Vagina (tissue), 2 donors: ENCODE measurements at places on chromosomes 7 and 10. TPM values are rescaled to one million over a fixed set of nuclear protein-coding genes. Genes with fewer than 3 reads are reported as not detected.

GRCh38 chr7:105743351-105744090 lies 132.9 kb downstream of the ATXN7L1 start:
- H3K27me3 ChIP-seq, result no peaks in the 10 kb centered on the region
- H3K4me1 ChIP-seq, result no peaks in the 10 kb centered on the region
- no peak overlapping the region for H3K4me3 ChIP-seq
- H3K36me3 ChIP-seq, result no peaks in the 10 kb centered on the region
- no peak for DNase-seq

DNA sequence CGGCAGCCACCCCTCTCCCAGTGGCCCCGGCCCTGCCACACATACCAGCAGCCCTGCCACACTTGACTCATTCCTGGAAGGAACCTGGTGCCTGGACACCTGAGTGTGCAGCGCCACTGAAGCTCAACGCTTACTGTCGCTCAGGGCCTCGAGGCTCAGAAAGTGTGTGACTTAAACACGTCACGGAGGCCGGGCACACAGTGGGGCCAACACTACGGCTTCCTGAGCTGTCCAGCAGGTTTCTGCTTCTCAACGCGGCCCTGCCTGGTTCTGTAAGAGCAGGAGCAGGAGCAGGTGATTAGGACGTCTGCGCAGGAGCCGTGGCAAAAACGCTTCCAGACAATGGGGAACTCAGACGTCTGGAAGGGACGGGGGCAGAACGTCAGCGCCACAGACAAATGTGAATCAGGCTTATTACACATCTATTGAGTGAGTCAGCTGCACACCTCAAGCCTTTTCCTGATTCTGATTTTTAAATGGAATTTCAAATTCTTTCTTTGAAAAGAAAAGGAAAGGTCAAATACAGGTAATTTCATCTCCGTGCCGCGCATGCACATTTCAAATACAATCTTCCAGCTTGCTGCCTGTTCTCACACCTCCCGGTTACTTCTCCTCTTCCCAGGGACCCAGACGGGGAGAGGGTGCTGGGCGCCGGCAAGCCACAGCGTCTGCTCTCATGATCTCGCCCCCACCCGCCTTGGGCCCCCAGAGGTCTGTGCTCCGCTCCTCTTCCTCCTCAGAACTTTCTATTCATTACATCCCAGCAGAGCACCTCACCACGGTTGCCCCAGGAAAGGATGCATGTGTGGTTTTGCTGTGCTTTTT lies 66.6 kb downstream of the ADARB2 start:
- H3K36me3 ChIP-seq, result no peaks in the 10 kb centered on the region
- no peak overlapping the region for H3K27ac ChIP-seq
- no peak overlapping the region for H3K4me3 ChIP-seq
- DNase-seq, result no peak
- H3K4me1 ChIP-seq, result peaks cover 4% of the 10 kb centered on the region

DNA sequence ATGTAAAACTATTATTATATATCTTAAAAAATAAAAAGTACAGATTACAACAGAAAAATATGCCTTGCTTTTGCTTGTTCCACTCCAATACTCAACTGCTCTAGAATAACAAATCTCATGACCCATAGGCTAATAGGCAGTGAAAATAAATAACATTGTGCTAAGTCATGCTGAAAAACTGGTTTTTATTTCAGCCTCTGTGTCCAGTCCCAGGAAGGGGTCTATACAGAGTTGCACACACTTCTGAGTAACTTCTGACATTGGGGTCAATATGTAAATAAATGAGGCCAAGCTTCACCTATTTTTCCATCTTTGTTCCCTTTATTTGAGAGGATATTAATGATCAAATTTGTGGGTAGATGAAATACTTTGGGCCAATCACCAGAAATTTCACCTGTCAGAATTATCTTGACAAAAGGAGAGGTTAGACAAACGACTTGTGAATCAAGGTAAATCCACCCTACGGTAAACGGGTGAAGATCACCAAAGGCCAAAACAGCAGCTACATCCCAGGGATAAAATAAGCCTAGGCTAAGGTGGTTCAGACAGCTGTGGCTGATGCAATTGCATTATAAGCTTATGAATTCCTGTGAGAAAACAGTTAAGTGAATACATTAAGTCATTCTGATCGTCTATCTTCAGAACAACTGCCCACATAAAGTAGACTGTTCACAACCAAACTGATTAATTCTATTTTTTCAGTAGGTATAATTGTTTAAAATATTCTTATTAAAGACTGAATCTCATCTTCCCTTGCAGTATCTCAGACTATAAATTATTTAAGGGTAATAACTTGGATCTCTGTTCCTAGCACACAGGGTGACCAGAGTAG lies 87.5 kb downstream of the UBE2H start:
- no peaks in the 10 kb centered on the region for H3K36me3 ChIP-seq
- no peak overlapping the region for H3K4me3 ChIP-seq
- H3K4me1 ChIP-seq, result peaks cover 72% of the 10 kb centered on the region
- DNase-seq, result no peak
- H3K27me3 ChIP-seq, result no peaks in the 10 kb centered on the region

GRCh38 chr7:141073173-141073640 lies 657 bp upstream of the TMEM178B start:
- H3K4me3 ChIP-seq, result peak overlapping the region; percentile 51
- no peak overlapping the region for H3K27ac ChIP-seq
- peaks cover 41% of the 10 kb centered on the region for H3K4me1 ChIP-seq
- H3K36me3 ChIP-seq, result no peaks in the 10 kb centered on the region
- no peaks in the 10 kb centered on the region for H3K27me3 ChIP-seq

DNA sequence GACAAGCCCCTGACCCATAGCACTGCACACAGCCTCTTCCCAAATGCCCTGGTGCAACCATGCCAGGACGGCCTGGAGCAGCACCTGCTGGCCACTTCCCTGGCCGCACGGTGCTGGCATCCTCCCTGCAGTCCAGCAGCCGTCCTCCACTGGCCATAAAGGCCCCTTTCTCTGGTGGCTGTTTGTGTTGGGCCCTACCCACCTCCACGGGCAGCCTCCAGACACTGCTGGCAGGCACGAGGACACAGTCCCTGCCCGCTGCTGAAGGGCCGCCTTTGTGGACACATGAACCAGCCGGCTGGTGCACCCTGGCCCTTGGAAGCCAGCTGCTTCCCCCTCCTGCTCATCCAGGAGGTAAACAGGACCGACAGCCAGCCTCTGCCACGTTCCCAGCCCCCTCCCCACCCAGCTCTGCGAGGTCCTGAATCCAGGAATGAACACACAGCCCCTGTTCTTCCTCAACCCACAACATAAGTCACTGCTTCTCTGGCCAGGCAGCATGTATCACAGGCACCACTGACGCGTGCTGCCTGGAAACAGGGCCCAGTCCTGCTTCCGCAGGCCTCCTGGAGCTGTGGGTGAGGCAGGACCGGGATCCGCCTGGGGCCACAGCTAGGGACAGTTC lies 43.8 kb downstream of the SPOCK2 start:
- peaks cover 5% of the 10 kb centered on the region for H3K4me1 ChIP-seq
- no peak for DNase-seq
- H3K27ac ChIP-seq, result no peak overlapping the region

DNA sequence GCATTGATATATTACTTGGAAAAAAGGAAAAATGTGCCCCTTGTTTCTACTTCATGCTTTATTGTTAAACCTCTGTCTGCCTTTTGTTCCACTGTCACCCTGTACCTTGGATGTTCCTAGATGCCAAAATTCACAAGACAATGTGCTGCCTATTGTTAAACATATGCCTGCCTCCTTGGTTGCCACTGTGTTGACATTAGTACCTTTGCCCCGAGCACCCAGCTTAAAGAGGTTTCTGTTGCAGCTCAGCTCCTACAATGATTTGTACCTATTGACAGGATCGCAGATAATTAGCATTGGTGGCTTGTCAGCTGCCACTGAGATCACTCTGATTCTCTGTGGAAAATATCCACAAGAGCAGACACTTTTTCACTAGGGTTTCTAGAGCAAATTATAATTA lies 188.0 kb downstream of the KCND2 start:
- no peak overlapping the region for H3K27ac ChIP-seq
- no peaks in the 10 kb centered on the region for H3K27me3 ChIP-seq
- no peaks in the 10 kb centered on the region for H3K4me1 ChIP-seq
- no peak for DNase-seq
- H3K36me3 ChIP-seq, result no peaks in the 10 kb centered on the region
- no peak overlapping the region for H3K4me3 ChIP-seq

DNA sequence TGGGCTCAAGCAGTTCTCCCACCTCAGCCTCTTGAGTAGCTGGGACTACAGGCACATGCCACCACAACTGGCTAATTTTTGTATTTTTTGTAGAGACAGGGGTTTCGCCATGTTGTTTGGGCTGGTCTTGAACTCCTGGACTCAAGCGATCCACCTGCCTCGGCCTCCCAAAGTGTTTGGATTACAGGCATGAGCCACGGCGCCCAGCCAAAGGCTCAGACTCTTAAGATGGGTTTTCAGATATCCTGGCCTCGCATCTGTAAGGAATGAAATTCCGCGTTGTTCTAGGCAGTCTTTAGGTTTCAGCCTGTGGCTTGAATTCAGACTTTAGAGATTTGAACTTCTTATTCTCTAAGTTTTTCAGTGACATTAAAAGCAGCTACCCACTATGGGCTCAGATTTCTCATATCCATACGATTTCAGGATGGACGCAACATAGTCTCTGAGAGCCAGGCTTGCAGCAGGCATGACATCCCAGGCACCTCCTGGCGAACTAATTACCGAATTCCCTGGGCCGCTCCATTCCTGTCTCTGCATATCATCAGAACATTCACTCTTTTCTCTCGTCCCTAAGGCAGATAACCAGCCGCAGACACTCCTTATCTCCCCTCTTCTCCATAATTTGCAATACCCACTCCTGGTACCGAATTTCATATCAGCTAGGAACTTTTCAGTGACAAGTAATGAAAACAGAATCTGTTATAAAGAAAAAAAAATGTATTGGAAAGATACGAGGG lies 29.7 kb downstream of the IL15RA start:
- H3K27me3 ChIP-seq, result no peaks in the 10 kb centered on the region
- H3K4me1 ChIP-seq, result peaks cover 45% of the 10 kb centered on the region
- H3K4me3 ChIP-seq, result no peak overlapping the region
- no peak for DNase-seq
- H3K27ac ChIP-seq, result peak overlapping the region; percentile 83

GRCh38 chr10:126243306-126243705 lies 145.0 kb downstream of the ADAM12 start:
- no peaks in the 10 kb centered on the region for H3K36me3 ChIP-seq
- peaks cover 13% of the 10 kb centered on the region for H3K4me1 ChIP-seq
- H3K27me3 ChIP-seq, result no peaks in the 10 kb centered on the region
- DNase-seq, result no peak

GRCh38 chr7:1254281-1255079 lies 21.8 kb downstream of the UNCX start:
- H3K36me3 ChIP-seq, result no peaks in the 10 kb centered on the region
- peaks cover 13% of the 10 kb centered on the region for H3K27me3 ChIP-seq
- H3K27ac ChIP-seq, result no peak overlapping the region

DNA sequence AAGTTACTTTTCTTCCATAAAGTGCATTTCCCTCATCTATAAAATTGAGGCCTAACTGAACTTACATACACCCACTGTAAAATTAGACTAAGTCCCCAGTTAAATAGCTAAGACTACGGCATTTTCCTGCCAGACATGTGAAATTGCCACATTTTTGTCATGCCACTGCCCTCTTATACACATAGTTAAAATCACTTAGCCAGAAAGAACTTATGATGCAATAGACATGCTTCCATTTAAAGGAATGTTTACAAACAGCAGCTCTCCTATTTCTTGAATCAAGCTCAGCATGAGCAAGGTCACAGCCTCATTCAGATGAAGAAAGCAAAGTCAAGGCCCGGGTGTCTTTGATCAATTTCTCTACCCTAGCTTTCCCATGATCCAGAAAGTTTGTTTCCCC lies 175.7 kb downstream of the LRRN3 start:
- DNase-seq, result no peak
- no peaks in the 10 kb centered on the region for H3K27me3 ChIP-seq
- no peak overlapping the region for H3K4me3 ChIP-seq
- H3K4me1 ChIP-seq, result peaks cover 9% of the 10 kb centered on the region
- H3K36me3 ChIP-seq, result no peaks in the 10 kb centered on the region

DNA sequence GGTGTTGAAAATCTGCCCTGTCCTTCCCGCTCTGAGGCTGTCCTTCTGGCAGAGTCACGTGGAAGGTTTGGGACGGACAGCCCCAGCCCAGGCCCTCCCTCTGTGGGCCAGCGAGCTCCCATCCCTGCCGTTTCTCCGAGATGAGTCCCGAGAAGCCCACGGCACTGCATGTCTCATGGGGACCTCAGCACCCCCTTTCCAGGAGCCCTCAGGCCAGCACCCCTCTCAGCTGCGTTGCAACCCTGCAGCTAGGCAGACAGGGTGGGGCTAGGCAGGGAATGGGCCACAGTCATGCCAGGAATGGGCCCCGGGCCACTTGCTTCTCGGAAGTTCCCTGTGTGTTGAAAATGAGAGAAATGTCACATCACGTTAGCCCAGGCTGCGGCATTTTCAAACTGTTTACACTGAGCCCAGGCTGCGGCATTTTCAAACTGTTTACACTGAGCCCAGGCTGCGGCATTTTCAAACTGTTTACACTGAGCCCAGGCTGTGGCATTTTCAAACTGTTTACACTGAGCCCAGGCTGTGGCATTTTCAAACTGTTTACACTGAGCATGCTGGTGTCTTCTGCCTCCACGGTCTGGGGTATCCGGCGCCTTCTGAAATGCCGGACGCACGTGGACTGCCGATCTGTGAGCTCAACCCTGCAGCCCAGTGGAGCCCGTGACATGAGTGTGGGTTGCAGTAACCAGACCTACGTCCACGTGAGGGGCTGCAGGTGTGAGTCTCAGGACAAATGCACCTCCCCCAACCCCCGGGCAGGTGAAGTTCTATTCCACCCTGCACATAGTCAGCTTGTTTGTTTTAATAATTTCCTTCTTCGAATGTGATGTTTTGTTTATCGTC lies 42.6 kb downstream of the FAM20C start:
- no peak for DNase-seq
- no peaks in the 10 kb centered on the region for H3K36me3 ChIP-seq
- H3K27ac ChIP-seq, result peak overlapping the region; percentile 82
- H3K4me3 ChIP-seq, result peak overlapping the region; percentile 36
- peaks cover 50% of the 10 kb centered on the region for H3K4me1 ChIP-seq

DNA sequence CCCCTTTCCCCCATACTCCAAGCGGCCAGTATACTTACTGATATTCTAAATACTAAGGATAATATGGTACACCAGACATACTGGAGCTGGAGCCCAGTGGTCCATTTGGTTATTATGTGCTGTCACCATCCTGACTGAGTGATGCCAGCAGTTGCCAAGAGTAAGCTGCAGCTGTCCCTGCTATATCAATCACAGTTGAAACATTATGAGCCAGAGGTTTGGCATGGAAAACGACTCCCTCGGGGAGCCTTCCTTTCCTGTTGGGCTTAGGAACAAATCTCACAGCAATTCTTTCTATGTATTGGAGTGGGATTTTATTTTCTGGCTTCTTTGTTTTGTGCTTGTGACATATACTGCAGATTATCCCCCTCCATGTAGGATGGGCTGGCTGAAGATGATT lies 32.6 kb downstream of the STRIP2 start:
- no peaks in the 10 kb centered on the region for H3K36me3 ChIP-seq
- no peak overlapping the region for H3K27ac ChIP-seq
- no peak overlapping the region for H3K4me3 ChIP-seq

The NUTM2E gene
- not detected for total RNA-seq

The MOGAT3 gene
- not detected for total RNA-seq

The TMEM229A gene
- total RNA-seq, result not detected

The FEZF1 gene
- total RNA-seq, result not detected

The CPED1 gene
- total RNA-seq, result 27.3 TPM
